ENCODE measurements at places on chromosomes 6 and 20.

- DNase-seq = no peak
Observed at GRCh38 chr6:169439710-169440109, 186.1 kb upstream of the THBS2 start.

- DNase-seq = no peak
Observed at GRCh38 chr20:63014710-63015109, 7.9 kb upstream of the BHLHE23 start.

DNA sequence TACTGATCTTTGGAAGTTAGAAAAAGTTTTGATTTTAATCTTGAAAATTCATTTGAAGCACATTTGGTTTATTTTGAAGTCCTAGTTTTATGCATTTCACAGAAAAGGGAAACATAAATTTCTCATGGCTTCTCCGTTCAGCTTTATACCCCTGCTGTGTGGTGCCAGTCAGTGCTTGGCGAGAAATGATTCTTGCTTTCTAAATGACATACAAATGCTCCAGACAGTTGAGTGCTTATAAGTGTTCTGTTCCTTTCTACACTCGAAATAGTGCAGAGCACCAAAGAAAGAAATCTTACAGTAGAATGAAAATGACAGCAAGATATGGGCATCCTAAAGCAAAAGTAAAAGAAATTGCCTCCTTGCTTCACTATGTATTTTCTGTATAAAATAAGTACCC is 9.0 kb upstream of the ZNF292 start:
- DNase-seq = no peak

- peak; percentile 13 for DNase-seq
Observed at GRCh38 chr20:5168651-5169396, 42.0 kb downstream of the CDS2 start.

DNA sequence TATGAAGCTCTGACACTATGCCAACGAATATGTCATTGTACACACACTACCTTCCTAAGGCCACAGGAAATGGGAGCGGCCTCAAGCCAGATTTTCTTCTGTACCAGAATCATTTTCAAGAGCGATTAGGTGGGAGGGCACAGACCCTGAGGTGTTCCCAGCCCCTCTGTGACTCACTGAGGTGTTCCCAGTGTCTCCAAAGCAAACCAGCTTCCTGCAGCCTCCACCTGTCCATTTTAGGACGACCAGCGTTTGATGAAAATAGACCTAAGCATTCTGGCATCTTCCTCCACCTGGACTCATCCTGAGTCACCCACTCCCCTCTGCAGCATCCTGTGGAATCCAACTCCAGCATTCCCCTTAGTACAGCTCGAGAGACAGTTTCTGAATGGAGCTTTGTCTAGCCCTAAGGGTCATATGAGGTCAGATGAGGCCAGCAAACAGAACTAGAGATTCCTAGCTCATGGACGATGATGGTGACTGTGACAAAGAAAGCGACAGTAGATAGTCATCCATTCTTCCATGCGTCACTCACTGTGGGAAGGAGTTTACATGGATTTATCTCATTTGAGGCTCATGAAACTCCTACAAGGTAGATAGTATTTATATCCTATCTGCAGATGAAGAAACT is 203.4 kb downstream of the PTPRT start:
- DNase-seq = no peak

- DNase-seq = no peak
Observed at GRCh38 chr6:143023695-143024094, 37.0 kb upstream of the AIG1 start.

DNA sequence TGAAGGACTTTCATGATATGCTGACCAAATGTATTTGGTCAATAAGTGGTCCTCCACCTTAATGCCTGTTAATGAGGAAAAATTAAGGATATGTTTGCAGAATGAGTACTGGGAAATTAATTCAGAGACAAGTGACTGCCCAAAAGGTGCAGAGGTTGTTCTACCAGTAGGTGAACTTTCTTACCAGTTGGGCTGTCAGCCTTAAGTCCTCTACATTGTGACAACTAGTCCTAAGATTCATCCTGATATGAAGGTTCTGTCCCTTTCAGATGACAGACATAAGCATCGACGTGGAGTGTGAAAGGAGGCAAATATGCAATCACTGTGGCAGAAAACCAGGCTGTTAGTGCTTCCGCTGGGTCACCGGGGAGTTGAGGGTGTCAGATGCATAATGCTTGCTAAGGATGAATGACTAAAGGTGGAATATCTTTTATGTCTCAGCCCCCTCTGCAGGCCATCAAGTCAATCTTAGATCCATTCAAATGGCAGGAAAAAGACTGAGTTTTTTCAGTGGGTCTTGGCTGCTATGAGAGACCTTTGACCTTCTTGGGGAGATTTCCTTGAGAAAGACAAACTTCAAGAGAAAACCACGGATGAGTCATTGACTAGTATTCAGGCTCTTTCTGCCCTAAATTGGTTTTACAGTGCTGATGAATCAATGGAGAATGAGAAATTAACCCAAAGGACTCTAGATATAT is 226.0 kb downstream of the TPBG start:
- DNase-seq = peak; percentile 70

DNA sequence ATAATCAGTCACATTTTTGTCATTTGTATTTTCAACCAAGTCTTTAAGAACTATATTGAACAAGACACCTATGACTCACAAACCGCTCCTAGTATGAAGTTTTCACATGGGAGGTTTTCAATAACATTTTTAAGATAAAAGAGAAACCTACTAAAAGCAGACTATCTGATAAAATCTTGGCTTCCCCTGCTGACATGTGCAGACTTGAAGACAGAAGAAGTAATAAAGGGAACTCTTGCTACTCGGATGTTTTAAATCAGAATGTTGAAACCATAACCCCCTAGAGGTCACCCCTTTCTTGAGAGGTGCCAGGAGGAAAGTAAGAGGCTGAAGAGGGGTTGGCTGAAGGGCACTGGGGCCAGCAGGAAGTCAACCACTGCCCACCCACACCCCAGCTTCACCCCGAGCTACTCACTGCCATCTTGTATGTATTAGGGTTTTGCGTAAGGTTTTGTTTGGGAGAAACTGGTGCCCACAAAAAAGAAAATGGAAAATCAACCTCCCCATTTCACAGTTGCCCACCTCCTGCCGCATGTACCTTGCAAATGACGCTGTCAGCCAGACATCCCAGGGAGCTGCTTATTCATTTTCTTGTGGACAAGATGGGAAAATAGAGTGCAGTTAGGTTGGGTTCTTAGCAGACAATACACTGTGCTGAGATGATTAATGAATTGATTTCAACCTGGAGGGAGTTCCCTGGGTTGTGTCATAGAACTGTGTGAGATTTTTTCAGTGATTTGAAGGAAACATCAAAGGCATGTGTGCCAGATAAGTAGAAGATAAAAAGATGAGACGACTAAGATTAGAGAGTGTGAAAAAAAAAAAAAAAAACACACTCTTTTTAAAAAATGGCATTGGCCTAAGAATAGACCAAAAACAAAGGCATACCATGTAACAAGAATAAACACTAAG is 83.2 kb upstream of the TAB2 start:
- DNase-seq = no peak

- DNase-seq = no peak
Observed at GRCh38 chr6:127956260-127956888, 55.5 kb upstream of the THEMIS start.

GRCh38 chr6:166726201-166726600 is 99.2 kb upstream of the RPS6KA2 start:
- no peak for DNase-seq

DNA sequence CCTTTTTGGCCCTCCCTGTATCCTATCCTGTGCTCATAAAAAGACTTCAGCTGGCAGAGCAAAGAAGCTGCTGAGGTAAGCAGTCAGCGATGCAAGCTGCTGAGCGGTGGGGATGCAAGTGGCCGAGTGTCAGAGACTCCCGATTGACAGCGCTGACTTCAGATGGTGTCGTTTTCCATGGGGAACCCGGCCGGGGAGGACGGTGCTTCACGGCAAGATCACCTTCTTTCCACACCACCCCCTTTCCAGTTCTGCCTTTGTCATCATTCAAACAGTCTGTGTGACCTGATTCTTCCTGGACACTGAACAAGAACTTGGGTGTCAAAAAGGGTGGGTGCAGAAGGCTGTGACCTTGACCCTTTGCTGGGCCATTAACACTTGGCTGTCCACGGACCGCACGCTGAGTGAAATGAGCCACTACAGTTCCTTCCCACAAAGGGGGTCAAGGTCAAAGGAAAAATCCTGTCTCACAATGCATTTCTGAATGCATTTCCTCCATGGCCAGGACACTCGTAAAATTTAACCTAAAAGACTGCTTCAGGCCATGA is 52.9 kb upstream of the UNC93A start:
- no peak for DNase-seq

DNA sequence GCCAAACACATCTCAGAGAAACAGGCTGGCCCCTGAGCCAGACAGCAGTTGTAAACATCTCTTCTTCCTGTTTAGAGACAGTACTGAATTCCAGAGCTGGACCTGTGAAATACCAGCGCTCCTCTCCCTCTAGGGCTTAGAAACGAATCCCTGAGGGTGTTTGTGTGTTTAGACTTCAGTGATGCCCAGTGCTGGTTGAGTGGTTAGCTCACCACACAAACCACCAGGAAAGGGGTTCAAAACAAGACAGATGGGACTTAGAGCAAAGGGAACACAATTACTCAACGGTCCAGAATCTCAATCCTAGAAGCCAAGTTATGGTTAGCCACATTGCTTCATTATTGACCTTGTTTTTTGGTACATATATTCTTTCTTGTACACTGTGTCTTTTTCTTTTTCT is 108.7 kb upstream of the TMEM170B start:
- no peak for DNase-seq

GRCh38 chr20:45893831-45894230 is 2.7 kb downstream of the CTSA start:
- no peak for DNase-seq

- no peak for DNase-seq
Observed at GRCh38 chr20:54134445-54135220, 39.2 kb downstream of the CYP24A1 start.
